ENCODE measurements at places on chromosomes 6 and 20. TPM values are rescaled to one million over a fixed set of nuclear protein-coding genes. Genes with fewer than 3 reads are reported as not detected.
A peak's percentile ranks its signal among the peaks of the same experiment; 100 is the strongest.

The XKR7 gene
- total RNA-seq = not detected

The BPIFB1 gene
- total RNA-seq = 0.16 TPM

The MLIP gene
- total RNA-seq = not detected

The IMPG1 gene
- not detected for total RNA-seq

The FHL5 gene
- total RNA-seq = not detected

The IPCEF1 gene
- total RNA-seq = 69.4 TPM

The NKX2-2 gene
- total RNA-seq = not detected

The TNFRSF21 gene
- total RNA-seq = 0.30 TPM

The ADAM33 gene
- total RNA-seq = not detected

GRCh38 chr20:39534846-39535245, 572.7 kb downstream of the DHX35 start:
- DNase-seq = no peak

DNA sequence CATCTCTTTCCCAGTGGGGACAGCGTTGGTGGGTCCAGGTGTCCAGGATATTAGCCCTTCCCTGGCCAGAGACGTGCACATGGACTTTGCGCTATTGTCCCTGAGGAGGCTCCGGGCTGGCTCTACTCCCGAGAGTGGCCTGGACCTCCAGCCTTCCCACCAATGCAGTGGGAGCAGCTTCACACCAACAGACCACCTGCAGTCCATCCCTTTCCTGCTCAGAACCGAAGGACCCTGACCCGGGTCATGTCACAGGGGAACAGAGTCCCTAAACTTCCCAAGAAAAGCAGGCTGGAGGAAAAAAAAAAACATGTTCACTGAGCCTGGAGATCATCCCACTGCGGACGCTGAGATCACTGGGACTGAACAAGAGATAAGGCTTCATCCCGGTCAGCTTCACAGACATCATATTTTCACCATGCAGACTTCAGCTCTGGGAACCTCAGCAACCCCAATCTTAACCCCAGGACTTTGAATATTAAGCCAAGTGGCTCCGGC, 18.3 kb downstream of the ZMYND8 start:
- DNase-seq = no peak

DNA sequence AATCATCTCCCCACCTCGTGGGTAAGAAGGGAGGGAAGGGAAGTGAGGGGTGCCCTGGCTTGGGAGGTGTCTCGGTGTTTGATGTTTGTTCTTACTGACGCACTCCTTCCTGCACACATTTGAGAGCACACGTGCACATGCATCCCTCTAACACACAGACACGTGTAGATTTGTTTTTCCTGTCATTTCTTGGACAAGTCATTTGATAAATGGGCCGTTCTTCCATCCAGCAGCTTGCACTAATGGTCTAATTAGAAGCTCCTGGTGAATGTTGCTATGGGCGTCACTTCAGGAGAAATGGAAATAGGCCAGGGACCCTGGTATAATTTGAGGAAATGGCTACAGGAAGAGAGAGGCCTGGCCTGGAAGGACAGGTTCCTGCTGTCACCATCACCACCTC, 352.5 kb downstream of the CDH4 start:
- DNase-seq = no peak

GRCh38 chr6:30315156-30315555, 11.6 kb upstream of the TRIM39 start:
- no peak for DNase-seq

DNA sequence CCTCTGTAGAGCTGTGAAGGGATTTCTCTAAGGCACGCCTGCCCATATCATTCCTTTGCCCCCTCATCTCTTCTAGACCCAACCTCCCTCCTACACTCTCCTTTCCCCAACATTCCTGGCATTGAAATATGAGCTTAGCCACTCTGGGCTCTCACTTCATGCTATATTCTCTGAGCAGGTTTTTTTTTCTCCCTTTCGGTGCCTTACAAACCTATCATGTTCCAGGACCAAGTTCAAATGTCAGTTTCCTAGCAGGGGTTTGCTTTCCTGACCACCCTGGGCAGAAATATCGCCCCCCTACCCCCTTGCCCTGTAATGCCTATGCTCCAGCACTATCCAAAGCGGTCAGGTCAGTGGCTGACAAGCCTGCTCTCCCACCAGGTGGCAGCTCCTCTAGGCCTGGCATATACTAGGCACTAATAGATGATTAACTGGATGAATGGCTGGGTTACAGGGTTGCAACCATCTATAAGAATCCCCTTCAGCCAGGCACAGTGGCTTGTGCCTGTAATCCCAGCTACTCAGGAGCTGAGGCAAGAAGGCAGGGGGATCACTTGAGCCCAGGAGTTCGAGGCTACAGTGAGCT, 25.7 kb upstream of the AAR2 start:
- no peak for DNase-seq

DNA sequence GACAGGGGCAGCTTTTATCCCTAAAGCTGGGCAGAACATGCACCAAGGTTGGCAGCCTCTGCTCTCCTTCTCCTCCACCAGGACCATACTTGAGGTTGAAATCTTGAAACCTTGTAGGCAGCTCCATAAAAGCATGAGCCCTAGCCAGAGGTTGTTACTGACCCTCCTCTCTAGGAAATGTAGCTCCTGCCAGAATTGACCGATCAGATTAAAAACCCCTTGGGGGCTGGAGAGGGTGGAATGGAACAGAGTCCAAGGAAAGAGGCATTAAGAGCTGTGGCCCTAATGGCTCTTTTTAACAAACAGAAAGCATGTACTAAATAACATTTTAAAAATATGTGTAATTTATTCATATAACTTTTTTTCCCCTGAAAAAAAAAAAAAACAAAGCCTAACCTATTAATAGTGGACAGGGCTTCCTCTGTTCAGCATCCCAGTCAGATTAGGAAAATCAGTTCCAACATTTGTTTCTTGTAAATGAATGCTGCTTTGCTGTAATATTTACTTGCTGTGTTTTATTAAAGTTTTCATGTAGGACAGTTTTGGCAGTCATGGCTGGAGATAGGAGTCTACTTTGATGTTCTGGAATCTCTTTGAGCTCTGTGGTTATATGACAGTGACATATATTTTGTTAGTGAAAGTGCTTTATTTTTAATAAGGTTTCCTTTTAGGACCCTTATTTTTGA, 41.3 kb downstream of the MTHFD1L start:
- no peak for DNase-seq

GRCh38 chr20:25196786-25197120, 1.2 kb downstream of the ENTPD6 start:
- no peak for DNase-seq

DNA sequence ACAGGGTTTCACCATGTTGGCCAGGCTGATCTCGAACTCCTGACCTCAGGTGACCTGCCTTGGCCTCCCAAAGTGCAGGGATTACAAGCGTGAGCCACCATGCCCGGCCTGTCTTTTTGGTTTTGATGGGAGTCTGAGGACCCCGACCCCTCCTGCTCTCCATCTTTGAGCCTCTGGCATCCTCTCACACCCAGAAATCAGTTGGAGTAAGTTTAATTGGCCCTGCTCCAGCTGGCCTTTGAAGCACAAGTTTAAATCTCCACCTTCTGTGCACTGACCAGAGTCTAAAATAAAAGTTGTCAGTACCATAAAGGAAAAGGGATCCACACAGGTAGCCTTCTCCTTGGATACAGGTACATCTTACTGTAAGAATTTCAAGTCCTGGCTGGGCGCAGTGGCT, 15.9 kb upstream of the C20orf144 start:
- no peak for DNase-seq

DNA sequence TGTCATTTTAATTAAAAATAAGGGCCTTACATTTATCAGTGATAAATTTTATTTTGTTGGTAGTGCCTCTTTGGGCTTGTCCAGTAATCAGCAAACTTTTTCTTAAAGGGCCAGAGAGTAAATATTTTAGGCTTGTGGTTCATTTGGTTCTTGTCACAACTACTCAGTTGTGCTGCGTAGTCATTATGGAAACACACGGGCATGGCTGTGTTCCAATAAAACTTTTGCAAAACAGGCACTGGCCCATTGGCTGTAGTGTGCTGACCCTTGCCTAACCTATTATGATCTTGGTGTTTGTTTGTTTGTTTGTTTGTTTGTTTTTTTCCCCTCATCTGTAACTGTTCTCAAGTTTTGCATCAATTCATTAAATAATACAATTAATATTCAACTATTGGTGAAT, 19.4 kb downstream of the TBPL1 start:
- no peak for DNase-seq

- DNase-seq = no peak
Observed at GRCh38 chr6:41917528-41917927, 3.4 kb downstream of the MED20 start.

DNA sequence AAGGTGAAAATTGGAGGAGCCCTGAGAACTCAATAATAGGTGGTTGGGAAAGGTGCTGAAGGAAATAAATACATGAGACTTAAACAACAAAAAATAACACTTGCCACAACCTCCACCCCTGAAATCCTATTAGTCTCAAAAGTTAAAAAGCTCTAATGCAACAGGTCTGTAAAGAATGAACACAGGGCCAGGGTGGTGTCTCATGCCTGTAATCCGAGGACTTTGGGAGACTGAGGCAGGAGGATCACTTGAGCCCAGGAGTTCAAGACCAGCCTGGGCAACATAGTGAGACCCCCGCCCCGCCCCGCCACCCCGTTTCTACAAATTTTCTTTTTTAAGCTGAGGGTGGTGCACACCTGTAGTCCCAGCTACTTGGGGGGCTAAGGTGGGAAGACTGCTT, 1.1 kb upstream of the ZKSCAN8 start:
- DNase-seq = no peak

DNA sequence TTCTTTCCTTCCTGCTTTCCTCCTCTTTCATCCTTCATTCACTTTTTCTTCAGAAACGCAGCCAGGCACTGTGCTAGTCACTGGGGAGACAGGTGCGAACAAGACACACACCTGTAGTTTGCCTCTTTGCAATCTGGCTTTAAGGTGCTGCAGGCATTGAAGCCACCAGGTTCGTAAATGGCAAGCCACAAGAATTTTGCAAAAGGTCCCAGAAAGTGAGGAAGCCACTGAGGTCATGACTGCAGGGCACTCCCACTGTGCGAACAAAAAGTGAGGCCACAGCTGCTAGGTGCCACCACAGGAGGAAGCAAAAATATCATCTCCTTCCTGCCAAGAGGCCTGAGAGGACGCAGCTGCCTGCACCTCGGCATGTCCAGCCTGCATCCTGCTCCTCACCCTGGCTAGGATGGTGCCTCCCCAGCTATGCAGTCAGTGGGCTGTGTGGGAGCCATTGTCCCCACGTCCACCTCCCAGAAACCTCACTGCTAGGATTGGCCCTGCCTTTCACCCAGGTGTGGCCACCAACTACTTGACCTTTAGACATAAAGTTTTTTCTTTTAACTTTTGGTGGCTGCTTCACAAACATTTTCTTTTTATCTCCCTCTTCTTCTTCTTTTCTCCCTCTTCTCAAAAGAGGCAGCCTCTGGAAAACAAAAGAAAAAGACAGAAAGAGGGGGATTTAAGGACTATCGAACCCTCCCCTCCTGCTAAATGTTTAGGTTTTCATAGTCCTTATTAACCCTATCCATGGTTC, 230.8 kb downstream of the BCAS1 start:
- DNase-seq = peak; percentile 66

DNA sequence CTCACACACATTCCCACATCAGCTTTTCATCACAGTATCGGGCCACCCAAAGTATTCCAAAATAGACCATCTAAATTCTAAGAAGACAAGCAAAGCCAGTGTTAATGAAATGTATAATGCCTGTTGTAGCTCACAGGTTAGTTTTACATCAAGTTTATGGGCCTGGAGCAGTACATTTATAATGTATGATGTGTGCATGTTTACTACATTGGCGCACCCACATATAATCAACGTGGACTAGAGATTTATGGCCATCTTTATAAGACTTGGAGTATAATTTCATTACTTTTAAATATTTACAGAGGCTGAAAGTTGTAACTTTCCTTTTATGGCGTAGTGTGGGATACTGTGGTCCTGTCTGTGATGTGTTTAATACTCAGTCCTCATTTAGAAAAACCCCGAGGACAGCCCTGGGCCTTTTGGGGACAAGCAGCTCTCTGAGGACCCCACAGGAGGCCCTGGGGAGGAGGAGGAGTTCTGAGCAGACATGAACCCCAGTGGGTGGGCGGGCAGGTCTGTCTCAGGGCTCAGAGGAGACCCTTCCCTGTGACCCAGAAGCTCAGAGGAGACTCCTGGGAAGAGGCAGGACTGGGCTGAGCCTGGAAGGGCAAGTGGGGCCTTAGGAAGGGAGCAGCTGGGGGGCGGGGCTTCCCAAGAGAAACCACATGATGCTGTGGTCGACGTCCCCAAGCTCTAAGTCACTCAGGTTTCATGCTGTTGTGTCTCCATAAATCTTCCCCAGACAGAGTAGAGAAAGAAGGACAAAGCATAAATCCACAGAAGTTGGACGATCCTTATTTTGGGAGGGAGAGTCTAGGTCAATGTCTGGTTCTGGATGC, 232.1 kb downstream of the PREX1 start:
- no peak for DNase-seq

GRCh38 chr20:38303908-38304379, at the start of gene BPI:
Gene BPI (plus strand): TSS chr20:38304156. CDS start chr20:38304224, 68 bp downstream.
- DNase-seq = no peak

DNA sequence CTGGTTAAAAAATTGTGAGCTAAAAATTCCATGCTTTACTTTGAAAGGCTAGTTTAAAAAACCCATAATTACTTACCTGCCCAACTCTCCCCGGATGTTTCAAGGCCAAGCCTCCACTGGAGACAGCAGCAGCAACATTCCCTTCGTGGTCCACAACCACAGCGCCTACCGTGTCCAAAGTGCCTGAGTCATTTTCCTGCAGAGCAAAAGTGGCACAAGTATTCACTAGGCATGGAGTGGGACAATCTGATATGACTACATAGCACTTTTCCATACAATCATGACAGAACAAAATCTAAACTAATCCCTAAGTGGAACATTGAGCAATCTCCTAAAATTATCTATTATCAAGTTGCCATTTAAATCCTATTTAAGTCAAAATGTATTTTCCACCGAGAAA, 104.8 kb downstream of the TASP1 start:
- no peak for DNase-seq

DNA sequence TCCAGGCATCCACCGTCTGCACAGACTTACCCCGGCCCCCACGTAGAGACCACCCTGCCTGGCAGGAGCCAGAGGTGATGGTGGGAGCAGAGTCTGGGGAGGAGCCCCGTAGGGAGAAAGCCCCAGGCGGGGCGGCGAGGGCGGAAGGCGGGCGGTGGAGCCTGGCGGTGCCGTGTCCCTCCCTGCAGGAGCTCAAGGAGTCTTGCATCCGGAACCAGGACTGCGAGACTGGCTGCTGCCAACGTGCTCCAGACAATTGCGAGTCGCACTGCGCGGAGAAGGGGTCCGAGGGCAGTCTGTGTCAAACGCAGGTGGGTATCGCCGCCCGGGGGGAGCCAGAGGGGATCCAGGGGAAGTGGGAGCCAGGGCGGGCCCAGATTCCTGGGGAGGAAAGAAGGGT, 6.0 kb downstream of the CLPSL1 start:
- no peak for DNase-seq
